Stimulated activated CD4-positive, alpha-beta T cell treated with anti-CD3 and anti-CD28 coated beads, Interleukin-4, amount 100 ng/mL, for 4 hours (primary cell): ENCODE measurements at places on chromosomes 5 and 9.

DNA sequence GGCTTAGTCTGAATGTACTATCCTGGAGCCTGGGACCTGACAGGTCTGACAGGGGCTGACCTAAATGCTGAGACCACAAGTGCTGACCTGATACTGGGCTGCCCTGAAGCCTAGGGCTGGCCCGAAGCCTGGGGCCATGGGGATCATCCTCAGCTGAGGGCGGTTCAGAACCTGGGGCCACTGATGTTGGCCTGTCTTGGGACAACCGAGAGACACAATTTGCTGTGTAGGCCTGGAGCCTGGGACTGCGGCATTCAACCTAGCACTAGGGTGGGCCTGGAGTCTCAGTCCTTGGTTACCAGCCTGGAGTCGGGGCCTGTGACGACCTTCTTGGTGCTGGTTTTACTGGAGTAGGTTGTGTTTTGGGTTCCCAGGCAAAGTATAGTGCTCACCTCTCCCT is 46.3 kb downstream of the SRFBP1 start:
- no peak for DNase-seq

- no peak for DNase-seq
Measured at GRCh38 chr5:148760945-148761638, 65.3 kb upstream of the ADRB2 start.

GRCh38 chr5:119239119-119239417 is 116.8 kb upstream of the TNFAIP8 start:
- no peak for DNase-seq

DNA sequence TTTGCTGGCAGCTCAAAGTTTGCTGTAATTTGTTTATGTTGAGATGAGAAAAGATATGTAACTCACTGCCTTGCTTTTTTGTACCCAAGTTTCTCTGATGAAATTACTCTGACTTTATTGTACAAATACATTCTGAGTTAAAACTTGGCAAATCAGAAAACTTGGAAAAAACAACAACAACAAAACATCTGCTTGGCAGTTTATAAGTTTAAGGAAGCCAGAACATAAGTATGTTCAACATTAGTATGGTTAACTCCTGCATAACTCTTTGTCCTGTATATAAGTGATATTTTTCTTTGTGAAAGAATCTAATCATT is 233.1 kb downstream of the MAST4 start:
- no peak for DNase-seq

- no peak for DNase-seq
Measured at GRCh38 chr9:13513716-13514444, 234.4 kb upstream of the MPDZ start.

DNA sequence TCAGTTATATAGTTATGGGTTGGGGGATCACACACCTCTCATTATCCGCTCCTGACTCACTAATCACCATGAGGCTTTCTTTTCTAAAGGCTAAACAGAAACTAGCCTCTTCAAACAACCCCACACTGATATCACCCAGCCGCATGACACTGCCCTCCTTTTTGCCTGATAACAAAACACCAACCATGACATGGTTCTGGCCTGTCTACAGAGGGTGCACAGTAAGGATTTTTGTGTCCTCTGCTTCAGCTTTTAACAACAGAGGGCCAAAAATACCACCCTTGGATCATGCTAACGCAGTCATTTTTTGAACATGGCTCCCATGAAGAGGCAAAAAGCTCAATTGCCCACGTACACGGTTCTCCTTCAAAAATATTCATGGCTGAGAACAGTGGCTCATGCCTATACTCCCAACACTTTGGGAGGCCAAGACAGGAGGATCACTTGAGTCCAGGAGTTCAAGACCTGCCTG is 4.0 kb downstream of the CMBL start:
- DNase-seq: no peak

GRCh38 chr5:132953710-132954109 is 9.7 kb downstream of the AFF4 start:
- no peak for DNase-seq

- DNase-seq: no peak
Measured at GRCh38 chr5:82766206-82766605, 311.0 kb downstream of the TMEM167A start.

GRCh38 chr9:79924836-79925235 is 353.1 kb downstream of the TLE4 start:
- DNase-seq: no peak

- DNase-seq: no peak
Measured at GRCh38 chr9:3251309-3251708, 274.5 kb downstream of the RFX3 start.

- no peak for DNase-seq
Measured at GRCh38 chr5:12965804-12966203, 978.7 kb downstream of the DNAH5 start.

DNA sequence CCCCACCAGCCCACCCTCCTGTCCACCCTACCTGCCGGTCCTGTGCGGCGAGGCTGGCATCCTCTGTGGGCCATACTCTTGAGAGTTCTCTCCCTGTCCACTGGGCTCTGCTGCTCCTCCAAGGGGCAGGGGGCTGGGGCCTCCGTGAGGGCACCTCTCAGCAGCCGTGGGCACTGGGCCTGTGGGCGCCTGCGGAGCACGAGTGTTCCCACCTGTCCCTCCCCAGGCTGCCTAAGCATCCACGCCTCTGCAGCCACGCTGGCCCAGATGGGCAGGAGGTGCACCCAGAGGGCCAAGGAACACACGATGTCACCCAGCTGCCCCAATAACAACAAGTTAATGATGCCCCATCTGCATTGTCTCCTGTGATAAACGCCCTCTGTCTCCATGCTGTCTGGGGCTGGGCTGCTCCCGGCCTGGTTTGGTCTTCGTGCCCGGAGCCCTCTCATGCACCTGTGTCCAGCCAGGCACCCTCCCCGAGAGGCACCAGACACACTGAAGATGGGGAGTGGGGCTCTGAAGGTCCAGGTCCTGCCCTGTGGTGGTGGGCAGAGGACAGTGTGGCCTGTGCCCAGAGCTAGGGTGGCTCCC is 114.5 kb downstream of the RXRA start:
- no peak for DNase-seq

- no peak for DNase-seq
Measured at GRCh38 chr9:83346655-83347420, 191.4 kb downstream of the FRMD3 start.

DNA sequence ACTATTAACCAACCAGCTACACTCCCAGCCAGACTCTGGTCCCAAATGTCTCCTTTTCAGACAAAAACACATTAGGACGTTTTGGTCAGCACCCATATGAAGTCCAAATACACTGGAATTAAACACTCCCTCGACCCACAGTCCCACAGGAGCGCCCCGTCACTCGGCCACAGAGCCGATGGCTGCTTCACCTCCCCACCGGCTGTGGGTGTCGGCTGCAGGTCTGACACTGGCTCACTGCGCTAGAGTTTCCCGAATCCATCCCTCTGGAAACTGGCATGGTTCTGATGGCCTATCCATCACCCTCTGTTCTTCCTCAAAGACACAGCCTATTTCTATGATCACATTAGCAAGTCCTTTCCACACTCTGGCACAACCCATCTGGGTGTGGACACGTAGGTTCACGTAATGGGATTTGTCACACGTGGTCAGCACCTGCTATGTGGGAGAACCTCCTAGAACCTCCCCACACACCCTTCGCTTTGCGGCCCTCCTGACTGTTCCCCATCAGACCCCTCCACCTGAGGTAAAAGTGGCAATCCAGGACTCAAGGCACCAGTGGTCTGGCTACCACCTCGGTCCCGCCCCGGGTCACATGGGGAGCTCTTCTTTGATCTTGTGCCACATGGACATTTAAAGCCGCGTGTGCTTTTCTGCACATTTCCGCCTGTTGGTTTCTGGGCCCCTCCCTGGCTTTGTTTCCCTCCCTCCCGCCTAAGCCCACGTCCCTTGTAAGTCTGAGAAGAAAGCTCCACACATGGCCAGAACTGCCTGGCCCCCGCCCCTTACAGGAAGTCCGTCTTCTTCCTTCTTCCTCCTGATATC is 131.1 kb upstream of the PHYKPL start:
- no peak for DNase-seq

- no peak for DNase-seq
Measured at GRCh38 chr5:2272755-2273154, 390.0 kb upstream of the IRX4 start.

DNA sequence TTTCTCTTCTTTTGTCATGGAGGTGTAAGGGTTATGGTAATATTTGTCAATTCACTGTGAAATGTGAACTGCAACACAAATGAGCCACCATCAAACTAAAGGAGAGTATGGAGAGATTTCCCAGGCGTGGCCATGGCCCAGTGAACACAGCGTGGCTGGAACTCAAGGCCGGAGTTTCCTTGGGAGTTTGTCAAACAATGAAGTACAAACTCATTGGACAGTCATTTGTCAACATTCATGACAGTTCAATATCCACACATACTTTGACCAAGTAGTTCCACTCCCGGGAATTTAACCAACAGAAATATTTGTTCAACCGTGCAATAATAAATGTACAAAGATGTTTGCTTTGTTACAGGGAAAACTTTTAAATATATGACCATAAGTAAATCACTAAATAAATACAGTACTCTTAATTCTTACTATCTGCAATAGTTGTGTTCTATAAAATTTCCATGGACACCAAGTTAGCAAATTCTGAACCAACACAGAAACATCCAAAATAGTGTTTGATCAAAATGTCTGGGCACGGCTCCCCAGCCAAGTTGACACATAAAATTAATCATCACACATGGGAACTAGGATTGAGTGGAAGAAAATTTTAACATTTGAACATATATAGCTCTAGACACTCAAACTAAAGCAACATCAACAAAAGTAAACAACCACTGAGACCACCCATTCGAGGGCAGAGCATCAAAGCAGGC is 87.1 kb downstream of the DIRAS2 start:
- DNase-seq: no peak

- no peak for DNase-seq
Measured at GRCh38 chr5:90833753-90834152, 275.2 kb downstream of the ADGRV1 start.

DNA sequence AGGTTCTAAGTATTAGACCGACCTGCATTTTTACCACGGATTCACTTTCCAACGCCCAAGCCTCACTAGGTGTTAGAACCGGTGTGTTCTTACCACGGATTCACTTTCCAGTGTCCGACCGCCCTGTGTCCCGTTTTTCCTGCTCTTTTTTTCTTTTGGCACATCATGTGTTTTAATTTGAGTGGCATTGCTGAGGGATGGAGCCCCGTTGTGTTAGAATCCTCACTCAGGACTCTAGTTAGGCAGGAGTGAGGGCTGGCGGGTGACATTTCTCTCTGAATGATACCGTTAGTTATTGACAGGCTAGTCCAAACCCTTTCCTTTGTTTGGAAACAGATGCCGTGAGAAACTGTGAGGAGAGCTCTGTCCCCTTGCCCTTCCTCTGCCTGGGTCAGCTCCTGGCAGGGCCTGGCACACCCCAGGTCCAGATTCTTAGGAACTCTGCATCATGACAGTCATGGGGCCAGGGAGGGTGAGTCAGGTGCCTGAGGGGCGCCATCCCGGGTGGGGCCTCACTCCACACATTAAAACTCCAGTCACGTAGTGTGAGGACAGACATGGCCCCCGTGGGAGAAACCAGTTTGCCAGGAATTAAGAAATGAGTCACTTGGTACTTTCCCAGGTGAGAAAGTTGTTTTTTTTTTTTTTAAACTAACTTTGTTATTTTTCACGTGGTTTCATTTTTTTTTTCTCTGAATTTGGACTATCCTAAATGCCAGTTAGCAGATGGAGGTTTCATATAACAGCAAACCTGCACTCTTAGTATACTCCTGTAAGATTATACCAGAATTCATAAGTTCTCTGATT is 15.8 kb downstream of the EXOC3 start:
- DNase-seq: peak; percentile 74

DNA sequence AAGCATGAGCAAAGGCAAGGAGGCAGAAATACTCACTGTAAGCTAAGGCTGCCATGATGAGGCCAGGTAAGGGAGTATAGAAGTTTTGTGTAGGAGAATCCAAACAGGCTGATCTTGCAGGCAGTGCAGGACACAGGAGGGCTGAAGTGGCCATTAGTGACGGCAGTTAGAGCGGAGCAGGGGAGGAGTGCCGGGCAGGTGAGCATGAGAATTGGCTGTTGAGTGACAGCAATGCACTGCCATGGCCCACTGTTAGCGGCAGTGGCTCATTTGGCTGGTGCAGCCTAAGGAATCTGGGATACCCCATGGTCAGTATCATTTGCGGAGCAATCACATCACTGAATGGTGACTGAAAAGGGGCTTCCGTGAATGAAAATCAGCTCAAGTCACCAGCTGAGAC is 22.8 kb downstream of the RGS3 start:
- no peak for DNase-seq

DNA sequence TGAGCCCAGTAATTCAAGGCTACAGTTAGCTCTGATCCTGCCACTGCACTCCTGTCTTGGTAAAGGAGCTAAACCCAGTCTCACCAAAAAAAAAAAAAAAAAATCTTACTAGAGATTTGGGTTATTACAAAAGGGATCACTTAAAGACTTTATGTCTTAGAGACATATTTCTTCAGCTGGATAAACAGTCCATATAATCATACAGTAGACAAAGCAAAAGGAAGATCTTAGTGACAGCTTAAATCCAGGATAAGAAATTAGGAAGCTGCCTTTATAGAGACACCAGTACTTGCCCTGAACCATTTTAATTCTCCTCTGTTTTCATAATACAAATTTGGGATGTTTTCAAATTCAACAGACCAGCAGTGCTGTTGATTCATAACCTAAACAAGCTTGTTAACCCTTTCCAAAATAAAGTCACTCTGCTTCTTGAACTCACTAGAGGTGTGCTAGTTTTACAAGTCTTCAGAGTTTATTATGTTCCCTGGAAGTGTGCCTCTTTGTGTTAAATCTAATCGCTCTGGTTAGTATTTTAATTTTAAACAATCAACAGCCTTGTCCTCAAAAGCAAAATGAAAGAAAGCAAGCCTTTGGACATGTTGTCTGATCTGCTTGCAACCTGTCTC is 255.5 kb downstream of the ARRDC3 start:
- no peak for DNase-seq

GRCh38 chr5:44506561-44506960 is 117.3 kb upstream of the FGF10 start:
- no peak for DNase-seq

DNA sequence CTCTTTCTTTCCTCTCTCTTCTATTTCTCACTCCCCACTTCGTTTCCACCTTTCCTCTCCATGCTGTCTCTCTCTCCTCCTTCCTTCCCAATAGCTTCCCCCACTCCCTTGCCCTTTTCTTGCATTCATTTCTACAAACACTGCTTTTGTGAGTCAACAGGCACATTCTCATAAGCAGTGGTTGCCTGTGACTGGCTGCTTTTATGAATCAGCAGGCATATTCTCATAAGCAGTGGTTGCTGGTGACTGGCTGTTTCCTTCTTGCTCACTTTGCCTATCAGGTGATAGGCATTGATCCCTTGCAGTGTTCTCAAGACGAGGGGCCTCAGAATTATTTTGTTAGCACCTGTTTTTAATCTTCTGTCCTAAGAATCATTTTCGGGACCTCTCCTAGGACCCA is 116.1 kb upstream of the ACTBL2 start:
- no peak for DNase-seq
